ENCODE measurements at places on chromosomes 12 and 14. TPM values are rescaled to one million over a fixed set of nuclear protein-coding genes. Genes with fewer than 3 reads are reported as not detected.

The TMEM63C gene
- 11.3 TPM for total RNA-seq

The KRT85 gene
- total RNA-seq = not detected

The KRT79 gene
- 0.82 TPM for total RNA-seq

The ACACB gene
- 1.7 TPM for total RNA-seq

The OVCH1 gene
- total RNA-seq = not detected

The LMNTD1 gene
- not detected for total RNA-seq

The TMPRSS12 gene
- not detected for total RNA-seq

The GPR68 gene
- 0.50 TPM for total RNA-seq

The IL22 gene
- not detected for total RNA-seq

The ETNK1 gene
- total RNA-seq = 50.0 TPM
